ENCODE measurements at places on chromosomes 2 and 18. TPM values are rescaled to one million over a fixed set of nuclear protein-coding genes. Genes with fewer than 3 reads are reported as not detected.

The ASPRV1 gene
- total RNA-seq: 0.27 TPM

The DUSP11 gene
- 19.1 TPM for total RNA-seq

The MBP gene
- total RNA-seq: 221 TPM

The TRIM43 gene
- total RNA-seq: not detected

The MAT2A gene
- total RNA-seq: 393 TPM

The CCT7 gene
- 403 TPM for total RNA-seq

The THUMPD2 gene
- total RNA-seq: 13.4 TPM

The DHRS9 gene
- 16.6 TPM for total RNA-seq

The FAM237A gene
- total RNA-seq: not detected

The GTF2A1L gene
- total RNA-seq: not detected

DNA sequence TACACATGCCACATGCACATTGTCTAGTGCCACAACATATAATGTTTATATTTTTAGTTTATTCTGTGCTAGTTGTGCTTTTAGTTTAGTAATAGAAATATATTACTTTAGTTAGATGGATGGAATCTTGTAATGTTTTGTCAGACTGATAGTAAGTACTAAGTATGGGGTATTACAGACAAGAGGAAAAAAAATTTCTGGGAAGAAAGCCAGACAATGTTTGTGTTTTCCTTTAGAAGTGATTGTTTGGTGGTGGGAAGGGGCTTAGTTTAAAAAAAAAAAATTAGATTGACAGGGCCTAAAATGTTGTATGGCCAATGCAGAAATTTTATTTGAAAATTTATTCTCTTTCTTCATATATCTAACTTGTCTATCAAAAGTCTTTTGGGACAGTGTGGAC, 37.8 kb downstream of the ACVR2A start:
- DNase-seq: no peak

DNA sequence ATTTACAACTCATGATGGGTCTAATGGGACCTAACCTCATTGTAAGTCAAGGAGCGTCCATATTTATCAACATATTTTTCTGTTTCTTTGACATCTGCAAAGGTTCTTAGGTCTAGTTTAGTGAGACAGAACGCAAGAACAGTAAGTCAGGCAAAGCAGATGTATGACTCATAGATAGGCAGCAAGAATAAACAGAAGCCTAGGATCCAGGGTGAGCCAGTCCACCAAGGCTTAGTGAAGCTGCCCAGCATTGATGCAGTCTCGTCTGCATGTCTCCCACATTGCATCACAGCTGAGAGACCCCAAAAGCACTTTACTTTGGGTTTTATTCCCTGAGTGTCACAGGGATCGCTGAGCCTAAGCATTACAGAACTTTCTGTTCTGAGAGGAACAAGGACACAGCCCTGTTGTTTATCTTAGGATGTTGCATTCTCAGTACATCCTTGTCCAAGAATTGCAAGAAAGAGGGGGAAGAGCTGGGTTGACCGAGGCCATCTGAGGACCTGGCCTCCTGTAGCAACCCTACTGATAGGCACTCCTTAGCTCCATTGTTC, 29.6 kb upstream of the TMEM177 start:
- no peak for DNase-seq

DNA sequence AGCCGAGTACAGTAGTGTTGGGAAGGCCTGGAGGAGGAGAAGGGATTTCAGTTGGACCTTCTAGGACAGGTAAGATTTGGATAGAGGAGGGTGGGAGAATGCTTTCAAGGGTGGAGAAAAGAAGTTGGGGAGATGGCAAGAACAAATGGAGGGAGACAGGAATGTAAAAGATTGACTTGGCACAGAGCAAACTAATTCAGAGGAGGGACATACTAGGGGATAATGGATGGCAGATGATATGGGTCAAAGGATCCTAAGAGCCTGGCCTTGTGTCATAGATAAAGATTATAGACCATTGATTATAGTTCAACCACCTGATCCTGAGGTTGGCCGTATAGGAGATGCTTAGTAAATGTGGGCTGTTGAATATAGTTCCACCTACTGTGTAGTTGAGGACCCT, 12.4 kb downstream of the WDR43 start:
- no peak for DNase-seq

GRCh38 chr2:217436386-217436785, 566.4 kb downstream of the TNS1 start:
- no peak for DNase-seq

DNA sequence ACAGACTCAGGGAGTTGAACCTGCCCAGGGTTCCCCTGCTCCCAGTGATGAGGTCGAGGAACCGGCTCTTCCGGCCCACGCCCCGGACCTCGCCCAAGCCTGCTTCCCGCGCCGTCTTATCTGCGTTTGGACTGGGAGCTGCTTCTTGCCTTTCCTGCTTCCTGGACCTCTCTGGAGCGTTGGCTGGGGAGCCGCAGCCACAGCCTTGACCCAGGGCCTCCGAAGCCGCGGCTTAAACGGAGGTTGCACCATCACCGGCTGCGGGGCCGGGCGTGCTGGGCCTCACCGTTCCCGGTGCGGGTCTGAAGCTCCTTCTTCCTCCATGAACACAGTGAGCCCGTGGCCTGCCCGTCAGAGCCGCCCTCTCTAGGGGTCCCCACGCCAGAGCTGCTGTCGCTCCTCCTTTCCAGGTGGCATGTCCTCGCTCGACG, 13.3 kb downstream of the NTSR2 start:
- DNase-seq: peak; percentile 66

GRCh38 chr2:227416701-227417100, 29.0 kb upstream of the SCYGR1 start:
- no peak for DNase-seq

DNA sequence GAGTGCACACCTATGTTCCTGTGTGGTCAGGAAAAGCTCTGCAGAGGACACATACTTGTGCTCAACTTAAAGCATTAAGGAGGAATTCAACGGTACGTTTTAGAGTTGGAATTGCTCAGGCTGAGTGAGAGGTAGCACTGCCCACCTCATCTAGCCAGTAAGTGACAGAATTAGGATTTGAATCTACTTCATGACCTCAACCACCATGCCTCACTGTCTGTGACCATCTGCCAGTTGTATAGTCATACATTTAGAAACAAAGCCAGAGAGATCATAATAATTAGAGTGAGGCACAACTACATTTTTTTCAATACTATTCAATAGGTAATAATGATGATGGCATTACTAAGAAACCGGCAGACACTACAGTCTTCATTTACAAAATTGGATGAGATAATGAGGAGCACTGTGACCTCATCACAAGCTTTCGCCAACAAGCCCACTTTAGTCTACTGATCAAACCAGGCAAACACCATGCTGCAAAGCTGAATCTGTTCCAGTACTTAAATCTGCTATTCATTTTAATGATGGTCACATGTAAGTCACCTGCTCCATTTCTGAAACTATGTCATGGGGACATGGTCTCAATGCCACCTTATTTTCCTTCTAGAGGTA, 1018.4 kb downstream of the TMEM182 start:
- DNase-seq: no peak

DNA sequence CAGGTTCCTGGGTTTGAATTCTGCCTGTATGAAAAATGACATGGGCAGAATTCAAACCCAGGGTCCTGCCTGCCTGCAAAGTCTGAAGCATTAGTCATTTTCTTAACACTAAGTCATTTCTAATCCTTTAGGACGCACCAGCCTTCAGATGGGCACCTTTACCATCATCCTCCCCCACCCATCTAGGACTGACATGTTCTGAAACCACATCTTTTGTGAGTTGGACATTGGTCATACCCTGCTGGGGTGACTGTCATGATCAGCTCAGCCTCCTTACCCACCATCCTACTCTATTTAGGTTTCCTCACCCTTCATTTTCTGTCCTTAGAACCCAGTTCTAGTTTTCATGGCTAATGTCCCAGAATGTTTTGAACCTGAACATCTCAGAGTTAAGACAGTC, 104.9 kb downstream of the TRIB2 start:
- no peak for DNase-seq

DNA sequence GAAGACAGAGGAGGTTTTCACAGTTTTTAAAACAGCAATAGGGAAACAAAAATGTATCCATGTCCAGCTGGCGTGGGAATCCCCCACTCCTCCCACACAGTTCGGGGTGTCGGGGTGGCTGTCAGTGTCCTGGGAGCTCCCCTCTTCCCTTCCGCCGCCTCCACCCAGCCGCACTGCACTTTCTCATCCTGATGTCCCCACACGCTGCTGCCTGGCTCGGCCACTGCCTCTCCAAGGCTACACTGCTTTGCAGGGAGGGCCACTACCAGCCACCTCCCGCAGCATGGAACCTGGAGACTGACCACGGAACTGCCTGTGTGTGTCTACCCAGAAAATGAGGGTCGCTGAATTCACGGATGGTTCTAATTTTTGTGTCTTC, 138.7 kb upstream of the CTDP1 start:
- DNase-seq: no peak

DNA sequence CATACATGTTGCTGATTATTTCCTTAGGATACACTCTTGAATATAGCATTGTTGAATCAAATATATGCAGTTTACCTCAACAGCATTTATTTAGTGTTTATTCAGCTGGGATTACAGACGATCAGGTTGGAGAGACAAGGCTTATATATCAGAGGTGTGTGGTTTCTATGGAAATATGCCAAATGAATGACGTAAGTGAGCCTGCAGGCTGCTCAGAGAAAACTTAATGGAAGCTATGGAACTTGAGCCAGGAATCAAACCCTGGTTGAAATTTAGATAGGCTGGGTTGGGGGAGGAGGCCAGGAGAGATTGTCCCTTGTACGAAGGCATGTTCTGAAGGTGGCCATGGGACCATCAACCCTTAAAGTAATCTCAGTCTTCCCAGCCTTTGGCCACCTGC, 79.5 kb downstream of the INPP4A start:
- DNase-seq: no peak

Data from Calu3 (cell line).